ENCODE measurements at places on chromosomes 12 and 14.

GRCh38 chr14:61103541-61104339, 122.7 kb downstream of the SLC38A6 start:
- DNase-seq: peak; percentile 99

DNA sequence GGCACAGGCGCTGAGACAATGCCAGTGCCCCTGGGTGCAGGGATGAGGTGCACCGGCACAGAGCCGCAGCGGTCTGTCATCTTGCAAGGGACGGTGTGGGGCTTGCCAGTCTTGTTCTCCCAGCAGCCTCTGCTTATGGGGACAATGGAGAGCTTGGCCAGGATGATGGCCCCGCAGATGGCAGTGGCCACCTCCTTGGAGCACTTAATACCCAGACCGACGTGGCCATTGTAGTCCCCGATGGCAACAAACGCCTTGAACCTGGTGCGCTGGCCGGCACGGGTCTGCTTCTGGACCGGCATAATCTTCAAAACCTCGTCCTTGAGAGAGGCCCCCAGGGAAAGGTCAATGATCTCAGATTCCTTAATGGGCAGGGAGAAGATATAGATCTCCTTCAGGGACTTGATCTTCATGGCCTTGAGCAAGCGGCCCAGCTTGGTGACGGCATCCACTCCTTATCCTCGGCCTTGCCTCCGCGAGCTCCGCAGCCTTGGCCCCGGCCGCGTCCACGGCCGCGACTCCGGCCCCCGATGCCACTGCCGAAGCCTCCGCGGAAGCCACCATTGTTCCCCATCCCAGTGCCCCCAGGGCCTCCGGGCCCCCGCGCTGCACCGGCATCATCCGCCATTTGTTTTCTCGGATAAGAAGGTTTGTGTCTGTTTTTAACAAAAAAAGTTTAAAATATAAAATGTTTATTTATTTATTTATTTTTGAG, 29.9 kb downstream of the VRTN start:
- DNase-seq: no peak

DNA sequence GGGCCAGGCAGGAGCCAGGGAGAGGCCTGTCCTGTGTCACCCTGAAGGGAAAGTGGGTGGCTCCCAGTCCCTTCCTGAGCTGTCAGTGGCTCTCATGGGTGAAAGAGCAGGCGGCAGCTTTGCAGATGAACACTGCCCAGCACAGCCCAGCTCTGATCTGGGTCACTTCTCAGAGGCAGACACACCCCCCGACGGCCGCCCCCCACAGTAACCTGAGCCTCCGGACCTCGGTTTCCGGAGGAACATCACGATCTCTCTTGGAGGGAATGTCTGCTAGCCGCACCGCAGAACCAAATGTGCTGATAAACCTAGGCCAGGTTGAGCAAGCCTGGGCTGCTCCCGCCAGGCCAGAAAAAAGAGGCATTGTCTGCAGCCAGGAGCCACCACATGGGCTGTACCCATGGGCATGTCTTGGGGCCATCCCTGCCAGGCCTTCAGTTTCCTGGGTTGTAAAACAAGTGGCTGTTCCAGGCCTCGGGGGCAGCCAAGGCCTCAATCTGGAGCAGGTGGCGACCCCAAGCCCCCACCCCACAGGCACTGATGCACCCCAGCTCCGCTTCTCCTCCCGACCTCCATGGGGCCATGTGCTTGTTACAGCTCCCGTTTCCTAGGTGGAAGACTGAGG, 57.6 kb downstream of the NCOR2 start:
- peak; percentile 70 for DNase-seq

GRCh38 chr12:65728848-65729793, 95.2 kb upstream of the HMGA2 start:
- DNase-seq: peak; percentile 5

DNA sequence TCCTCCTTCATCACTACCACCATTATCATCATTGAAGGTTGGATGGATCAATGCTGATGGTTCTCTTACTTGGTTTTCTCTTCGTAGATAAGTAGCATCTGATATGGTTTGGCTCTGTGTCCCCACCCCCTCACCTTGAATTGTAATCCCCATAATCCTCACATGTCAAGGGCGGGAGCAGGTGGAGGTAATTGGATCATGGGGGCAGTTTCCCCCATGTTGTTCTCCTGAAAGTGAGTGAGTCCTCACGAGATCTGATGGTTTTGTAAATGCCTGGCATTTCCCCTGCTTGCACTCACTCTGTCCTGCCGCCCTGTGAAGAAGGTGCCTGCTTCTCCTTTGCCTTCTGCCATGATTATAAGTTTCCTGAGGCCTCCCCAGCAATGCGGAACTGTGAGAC, 172.4 kb upstream of the PWP1 start:
- DNase-seq: no peak

- peak; percentile 6 for DNase-seq
These were observed 12.5 kb downstream of the IFNG-AS1 start for GRCh38 chr12:68001486-68002466.

DNA sequence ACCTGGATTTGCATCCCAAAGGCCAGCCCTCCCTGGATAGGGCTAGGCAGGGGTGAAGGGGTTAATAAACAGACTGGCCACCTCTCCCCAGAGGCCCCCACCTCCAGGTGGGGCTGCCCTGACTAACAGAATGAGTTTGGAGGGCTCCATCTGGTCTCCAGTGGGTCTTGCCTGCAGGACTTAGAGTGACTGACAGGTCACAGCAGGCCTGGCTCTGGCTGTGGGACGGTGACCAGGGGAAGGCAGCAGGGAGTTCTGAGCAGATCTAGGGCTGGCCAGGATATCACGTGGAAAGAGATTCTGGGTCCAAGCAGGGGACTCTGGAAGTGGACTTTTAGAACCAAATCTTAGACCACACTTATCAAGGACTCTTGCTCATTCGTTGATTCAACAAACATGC, 40.9 kb upstream of the LHX5 start:
- no peak for DNase-seq

DNA sequence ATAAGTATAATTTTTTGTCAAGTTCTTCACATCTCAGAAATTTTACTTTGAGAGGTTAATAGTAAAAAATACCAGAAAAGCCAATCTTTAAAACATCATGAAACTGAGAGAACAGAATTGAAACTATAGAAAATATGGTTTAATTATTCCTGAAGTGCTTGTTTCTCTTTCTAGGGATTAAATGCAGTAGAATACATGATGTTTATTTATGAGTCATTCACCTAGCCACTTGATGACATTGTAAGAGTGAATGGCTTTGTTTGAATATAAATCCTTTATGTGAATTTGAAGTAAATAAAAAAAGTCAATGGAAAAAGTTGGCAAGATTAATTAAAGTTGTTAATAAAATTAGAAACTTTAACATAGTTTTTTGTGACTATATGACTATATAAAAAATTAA, 48.4 kb downstream of the KTN1 start:
- DNase-seq: peak; percentile 7

DNA sequence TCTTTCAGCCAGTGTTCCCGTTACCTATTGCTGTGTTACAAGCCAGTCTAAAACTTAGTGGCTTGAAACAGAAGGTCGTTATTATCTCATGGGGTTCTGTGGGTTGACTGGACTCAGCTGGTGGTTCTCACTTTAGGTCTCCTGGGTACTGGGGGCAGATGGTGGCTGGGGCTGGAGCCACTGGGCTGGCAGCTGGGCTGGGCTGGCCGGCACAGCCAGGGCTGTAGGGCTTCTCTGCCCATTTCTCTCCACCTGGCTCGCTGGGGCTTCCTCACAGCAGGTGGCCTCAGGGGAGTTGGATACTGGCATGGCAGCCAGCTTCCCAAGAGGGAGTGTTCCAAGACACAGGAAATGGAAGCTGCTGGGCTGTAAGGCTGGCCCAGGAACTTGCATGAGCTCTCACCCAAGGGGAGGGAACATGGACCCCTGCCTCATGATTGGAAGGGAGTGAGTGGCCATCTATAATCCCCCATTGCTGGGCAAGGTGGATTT, 27.0 kb downstream of the TUNAR start:
- DNase-seq: no peak

DNA sequence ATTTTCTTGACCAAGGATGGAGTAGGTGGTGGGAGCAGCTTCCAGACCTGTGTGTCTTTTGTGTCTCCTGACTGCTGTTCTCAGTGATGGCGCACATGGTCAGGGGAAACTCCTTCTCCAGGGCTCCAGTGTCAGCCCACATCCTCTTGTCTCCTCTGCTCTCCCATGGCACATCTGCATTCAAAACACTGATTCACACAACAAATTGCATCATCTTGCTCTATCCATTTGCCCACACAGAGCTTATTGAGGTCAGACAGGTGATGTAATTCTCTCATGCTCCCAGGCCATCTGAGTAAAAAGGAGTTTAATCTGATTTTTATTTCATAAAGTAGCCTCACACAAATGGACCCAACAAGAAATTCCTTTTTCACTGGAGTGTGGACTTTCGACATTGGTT, 21.8 kb upstream of the TMEM132C start:
- DNase-seq: no peak

GRCh38 chr12:64663015-64663414, 52.7 kb downstream of the RASSF3 start:
- DNase-seq: no peak

DNA sequence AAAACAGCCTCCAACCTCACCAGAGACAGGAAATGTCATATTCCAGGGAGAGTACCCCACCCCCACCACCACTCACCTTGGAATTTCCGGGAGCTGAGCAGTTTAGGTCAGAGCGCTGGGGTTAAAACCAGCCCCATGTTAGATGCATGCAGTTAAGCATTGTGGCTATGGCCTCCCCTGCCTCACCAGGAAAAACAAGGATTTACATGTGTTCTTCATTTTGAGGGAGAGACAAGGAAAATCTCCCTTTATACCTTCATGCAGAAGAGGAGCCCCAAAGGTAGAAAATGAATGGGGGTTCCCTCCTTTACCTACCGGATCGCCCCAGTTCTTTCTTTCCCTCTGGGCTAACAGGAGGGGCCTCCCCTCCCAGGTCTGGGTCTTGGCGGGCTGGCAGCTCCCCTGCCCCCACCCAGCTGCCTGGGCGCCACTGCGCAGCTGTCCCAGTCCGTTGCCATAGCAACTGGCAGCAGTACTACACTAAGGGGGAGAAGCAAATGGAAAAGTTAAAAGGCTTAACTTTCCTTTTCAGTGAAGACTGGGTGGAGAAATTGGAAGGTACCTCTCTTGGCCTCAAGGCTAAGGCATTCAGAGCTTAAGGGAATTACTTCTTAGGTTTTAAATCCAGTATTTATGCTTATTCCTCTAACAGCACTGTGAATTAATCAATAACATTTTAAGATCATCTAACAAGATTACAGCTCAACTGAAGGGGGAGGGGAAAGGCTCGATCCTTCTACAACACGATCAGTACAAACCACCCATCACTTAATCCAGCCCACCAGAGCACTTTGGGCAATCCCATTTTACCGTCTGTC, 20.5 kb downstream of the CBX5 start:
- peak; percentile 87 for DNase-seq

DNA sequence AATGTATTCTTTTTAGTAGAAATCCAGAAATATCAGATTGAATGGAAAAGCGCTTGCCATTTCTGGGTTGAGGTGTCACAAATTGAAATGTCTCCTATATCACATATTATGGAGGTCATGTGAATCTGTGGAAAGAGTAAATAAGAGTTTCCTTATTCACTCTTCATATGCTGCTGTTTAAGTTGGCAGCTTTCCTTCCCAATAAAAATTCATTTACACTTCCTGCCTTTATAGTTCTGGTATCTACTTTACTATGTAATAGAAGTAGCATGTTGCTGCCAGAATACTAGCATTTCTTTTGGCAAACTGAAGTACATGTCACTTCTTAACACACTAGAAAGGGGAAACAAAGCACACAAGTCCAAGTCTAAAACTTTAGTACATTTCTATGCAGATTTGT, 60.8 kb downstream of the SDR9C7 start:
- DNase-seq: no peak

- no peak for DNase-seq
These were observed 231.9 kb upstream of the AVPR1A start for GRCh38 chr12:63382930-63383329.

DNA sequence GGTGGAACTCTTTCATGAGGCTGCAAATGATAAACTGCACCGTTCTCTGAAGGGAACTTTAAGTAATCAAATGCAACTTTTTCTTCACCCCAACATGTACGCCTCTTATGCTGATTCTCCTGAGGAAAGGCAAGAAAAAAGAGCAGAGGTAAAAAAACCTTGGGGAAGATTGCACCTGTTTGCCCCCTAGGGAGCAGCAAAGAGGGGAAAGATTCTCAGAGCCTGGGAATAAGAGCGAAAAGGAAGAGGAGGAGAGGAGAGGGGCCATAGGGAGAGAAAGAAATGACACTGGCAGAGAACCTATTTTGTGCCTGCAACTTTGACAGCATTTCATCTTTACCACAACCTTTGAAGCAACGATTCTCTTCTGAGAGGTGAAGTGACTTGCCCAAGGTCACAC, 254.6 kb downstream of the KSR2 start:
- DNase-seq: no peak

DNA sequence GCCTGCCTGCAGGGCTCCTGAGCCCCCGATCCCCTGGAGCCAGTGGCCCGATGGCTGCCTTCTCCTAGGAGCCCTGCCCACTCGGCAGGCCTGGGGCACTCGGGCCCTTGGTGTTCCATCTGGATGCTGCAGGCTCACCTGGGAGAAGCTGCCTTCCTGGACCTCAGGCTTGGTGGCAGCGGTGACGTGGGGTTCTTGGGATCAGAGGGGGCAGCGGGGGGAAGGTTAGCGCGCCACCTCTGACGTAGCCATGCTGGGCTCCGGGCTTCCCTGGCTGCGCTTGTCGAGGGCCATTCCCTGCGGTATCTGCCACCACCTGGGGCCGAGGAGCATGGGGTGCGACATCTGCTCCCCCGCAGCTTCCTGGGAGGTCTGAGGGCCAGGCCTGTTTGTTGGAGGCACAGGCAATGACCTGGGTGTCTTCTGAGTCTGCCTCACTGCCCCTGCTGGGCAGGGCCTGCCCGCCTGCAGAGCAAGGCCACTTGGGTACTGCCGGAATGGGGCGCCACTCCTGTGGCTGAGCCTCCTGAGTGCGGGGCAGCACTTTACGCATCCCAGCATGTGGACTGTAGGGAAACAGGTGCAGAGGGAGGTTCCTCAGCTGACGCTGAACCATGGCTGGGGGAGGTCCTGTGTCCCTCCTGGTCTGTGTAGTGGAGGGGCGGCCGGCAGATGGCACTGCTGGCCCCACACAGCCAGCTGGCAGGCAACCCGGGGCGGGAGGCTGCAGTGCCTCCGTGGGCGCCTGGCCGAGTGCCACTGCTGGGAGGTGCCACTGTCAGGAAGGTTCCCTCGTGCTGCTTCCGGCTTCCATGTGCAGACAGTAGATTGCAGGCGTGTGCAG, 20.3 kb downstream of the MTA1 start:
- DNase-seq: no peak

- DNase-seq: peak; percentile 10
These were observed 768.1 kb upstream of the TBX3 start for GRCh38 chr12:115451780-115452736.

GRCh38 chr12:39628836-39629235, 9.2 kb upstream of the ABCD2 start:
- DNase-seq: no peak
